ENCODE measurements at places on chromosomes 2 and 18.

DNA sequence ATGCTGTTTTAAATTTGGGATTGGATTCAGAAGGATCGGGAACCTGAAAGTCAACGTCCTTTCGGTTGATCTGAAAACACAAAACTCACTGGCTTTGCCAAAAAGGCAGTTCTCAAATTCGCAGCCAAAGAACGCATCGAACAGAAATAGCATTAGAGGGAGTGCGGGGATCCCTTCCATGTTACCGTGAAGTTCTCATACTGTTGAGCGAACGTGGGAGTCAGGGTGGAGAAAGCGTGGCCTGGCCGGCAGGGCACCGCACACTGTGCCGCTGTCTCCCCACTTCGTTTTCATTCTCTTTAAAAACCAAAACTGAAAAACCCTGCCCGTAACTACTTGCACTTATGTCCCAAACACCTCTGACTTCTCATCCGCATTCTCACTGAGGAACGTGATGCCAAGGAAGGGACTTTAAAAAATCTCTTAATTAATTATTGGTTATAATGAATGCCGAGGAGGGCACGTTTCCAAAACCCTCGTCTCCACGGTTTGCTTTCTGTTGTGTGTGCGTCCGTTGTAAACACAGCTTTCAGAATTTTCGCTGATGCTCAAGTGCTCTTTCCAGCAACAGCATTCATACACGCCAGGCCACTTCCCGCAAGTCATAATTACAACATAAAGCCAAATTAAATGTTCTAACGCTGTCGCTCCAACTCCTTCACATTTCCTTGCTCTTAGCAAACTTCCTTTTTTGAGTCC is 60.9 kb upstream of the TWIST2 start:
- DNase-seq = no peak

DNA sequence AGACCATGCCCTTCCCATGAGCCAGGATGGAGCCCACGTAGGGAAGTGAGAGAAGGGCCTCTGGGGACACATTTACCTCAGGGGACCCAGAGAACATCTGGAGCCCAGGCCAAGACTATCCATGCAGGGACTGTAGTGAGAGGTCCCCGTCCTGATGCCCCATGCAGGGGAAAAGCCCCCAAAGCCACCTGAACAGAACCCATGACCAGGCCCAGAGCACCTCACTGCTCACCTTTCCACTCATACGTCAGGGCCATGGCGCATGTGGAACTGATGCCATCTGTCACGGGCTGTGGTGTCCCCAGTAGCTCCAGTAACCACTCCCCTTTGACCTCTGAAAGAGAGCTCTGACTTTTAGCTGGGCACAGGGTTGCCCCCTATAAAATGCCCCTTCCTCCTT is 106.5 kb upstream of the TEX51 start:
- DNase-seq = no peak

GRCh38 chr2:75431763-75432162 is 129.0 kb downstream of the EVA1A start:
- no peak for DNase-seq

DNA sequence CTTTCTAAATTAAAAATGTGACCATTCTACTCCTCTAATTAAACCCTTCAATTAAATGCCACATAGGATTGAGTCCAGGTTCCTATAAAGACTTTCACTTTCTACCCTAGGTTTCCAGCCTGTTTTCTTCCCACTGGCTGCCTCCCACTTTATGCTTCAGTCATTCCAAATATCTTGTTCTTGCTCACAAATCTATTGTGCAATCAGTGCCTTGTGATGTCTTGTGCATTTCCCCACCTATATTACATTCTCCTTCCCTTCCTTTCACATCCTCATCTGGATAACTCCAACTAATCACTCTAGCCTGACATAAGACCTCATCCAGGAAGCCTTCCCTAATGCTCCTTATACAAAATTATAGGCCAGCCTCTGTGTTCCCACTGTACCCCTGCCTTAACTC is 281.7 kb upstream of the LRATD1 start:
- no peak for DNase-seq

GRCh38 chr2:75710220-75710576 is 517 bp downstream of the GCFC2 start:
- no peak for DNase-seq

Measured in activated CD8-positive, alpha-beta memory T cell treated with anti-CD3 and anti-CD28 coated beads for 1 hour (primary cell).